Stimulated activated CD4-positive, alpha-beta T cell treated with anti-CD3 and anti-CD28 coated beads, Interleukin-1b, Interleukin-23, amount 100 ng/mL, for 1 hour (primary cell): ENCODE measurements at places on chromosomes 4 and X.

DNA sequence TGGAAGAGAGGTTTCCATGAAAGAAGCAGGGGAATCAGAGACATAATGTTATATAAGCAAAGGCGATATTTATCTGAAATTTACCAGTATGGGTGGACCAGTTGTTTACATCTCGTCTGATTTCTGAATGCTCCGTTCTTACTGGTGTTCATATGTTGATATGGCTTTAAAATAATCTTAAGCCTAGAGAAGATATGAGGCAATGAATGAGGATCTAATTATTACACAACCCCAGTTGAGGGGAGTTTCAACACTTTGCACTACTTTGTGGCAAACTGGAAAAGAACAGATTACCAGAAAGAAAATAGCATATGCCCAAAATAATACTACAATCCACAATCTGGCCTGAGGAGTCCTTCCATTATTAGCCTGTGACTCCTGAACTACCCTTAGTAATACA is 263.3 kb upstream of the MAGEB2 start:
- DNase-seq, result no peak

DNA sequence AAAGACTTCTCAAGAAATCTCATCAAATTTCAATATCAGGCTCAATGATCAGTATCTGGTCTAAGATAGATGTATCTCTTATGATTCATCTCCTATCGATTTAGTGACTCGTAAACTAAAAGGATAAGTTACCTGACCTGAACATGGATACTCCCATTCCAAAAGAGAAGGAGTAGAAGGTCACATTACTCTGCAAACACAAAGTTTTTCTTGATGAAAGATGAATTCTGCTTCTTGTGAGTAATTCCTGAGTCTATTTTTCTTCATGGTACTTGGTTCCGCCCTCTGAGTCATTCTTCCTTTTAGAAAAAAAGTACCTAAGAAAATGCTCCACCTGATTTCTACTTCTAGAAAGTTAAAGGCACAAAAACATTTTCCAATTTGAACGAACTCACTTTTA is 223.1 kb upstream of the SLIT2 start:
- DNase-seq, result no peak

- DNase-seq, result no peak
These were observed 153.3 kb downstream of the BCOR start for GRCh38 chrX:39944416-39944815.

- no peak for DNase-seq
These were observed 12.3 kb downstream of the USP11 start for GRCh38 chrX:47245156-47245555.

- DNase-seq, result no peak
These were observed 236.9 kb downstream of the CAMK2D start for GRCh38 chr4:113524505-113525186.

DNA sequence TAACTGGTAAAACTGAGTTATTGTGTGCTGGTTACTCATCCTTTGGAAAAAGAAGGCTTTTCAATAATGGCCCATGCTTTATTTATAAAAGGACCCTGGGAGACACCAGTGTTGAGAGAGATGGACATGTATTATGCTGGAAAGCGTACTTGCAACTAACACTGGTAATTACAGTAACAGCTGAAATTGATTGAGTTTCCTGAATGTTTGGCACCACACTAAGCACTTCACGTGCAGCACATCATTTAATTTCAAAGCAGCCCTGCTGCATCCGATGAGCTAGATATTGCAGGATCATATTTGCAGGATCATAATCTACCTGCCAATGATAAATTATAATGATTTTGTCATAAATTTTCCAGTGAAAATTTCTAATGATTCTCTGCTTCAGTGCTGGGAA is 81.5 kb downstream of the QRFPR start:
- DNase-seq, result no peak

- no peak for DNase-seq
These were observed 76.7 kb downstream of the MAOB start for GRCh38 chrX:43805579-43805978.

DNA sequence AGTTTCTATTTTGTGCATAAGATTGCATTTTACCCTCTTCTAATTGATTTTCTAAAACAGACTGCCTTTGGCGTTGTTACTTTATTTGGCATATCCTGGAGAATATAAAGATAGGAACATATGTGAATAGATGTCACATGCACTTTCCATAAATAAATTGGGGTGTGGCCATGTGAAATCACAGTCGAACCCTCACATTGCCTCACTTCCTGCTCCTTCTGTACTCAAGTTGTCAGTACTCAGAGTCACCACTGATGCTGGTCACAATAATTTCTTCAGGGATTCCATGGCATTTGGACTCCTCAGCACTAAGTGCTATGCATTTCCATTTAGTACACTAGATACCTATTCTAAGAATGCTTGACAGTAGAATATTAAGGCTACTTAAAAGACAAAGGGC is 1.4 kb upstream of the EMCN start:
- DNase-seq, result no peak

DNA sequence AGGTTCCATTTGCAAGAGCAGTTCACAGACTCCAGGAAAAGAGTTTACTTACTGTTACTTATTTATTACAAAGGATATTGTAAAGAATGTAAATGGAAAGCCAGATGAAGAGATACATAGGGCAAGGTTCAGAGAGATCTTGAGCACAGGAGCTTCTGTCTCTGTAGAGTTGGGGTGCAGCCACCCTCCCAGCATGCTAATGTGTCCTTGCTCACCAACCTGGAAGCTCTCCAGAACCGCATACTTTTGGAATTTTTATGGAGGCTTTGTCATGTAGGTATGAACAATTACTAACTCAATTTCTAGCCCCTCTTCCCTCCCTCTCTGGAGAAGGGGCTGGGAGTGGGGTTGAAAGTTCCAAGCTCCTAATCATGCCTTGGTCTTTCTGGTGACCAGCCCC is 857.2 kb downstream of the RPA4 start:
- DNase-seq, result no peak

- no peak for DNase-seq
These were observed 115.8 kb downstream of the NAA11 start for GRCh38 chr4:79209822-79210635.

- DNase-seq, result no peak
These were observed 55.8 kb upstream of the GIMD1 start for GRCh38 chr4:106424426-106424825.

DNA sequence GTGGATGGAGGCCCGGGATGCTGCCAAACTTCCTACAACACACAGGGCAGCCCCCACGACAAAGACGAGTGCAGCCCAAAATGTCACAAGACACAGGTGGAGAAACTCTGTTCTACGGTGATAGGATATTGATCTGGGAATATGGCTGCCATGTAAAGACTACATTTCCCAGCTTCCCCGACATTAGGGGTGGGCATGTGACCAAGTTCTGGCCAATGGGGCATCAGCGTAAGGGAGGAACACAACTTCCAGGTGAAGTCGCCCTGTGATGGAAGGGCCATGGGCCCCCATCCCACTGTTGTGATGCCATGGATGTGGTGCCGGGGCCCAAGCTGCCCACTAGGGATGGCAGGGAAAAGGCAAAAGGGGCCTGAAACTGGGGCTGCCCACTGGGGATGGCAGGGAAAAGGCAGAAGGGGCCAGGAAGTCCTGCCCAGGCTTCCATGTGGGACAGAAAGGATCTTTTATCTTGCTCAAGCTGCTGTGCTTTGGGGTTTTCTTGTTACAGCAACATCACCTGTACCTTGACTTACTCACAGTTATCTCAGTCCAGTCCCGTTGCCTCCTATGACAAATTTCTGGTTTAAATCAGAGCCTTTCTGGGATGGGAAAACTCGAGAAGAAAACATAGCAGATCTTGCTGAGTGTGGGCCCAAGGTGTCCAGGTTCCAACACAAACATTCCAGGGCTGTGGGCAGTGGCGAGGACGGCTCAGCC is 9.7 kb upstream of the ADRA2C start:
- DNase-seq, result no peak

- no peak for DNase-seq
These were observed 233.2 kb downstream of the PTTG2 start for GRCh38 chr4:38193236-38193863.

GRCh38 chr4:32631831-32632230 is 1911.7 kb downstream of the PCDH7 start:
- no peak for DNase-seq

DNA sequence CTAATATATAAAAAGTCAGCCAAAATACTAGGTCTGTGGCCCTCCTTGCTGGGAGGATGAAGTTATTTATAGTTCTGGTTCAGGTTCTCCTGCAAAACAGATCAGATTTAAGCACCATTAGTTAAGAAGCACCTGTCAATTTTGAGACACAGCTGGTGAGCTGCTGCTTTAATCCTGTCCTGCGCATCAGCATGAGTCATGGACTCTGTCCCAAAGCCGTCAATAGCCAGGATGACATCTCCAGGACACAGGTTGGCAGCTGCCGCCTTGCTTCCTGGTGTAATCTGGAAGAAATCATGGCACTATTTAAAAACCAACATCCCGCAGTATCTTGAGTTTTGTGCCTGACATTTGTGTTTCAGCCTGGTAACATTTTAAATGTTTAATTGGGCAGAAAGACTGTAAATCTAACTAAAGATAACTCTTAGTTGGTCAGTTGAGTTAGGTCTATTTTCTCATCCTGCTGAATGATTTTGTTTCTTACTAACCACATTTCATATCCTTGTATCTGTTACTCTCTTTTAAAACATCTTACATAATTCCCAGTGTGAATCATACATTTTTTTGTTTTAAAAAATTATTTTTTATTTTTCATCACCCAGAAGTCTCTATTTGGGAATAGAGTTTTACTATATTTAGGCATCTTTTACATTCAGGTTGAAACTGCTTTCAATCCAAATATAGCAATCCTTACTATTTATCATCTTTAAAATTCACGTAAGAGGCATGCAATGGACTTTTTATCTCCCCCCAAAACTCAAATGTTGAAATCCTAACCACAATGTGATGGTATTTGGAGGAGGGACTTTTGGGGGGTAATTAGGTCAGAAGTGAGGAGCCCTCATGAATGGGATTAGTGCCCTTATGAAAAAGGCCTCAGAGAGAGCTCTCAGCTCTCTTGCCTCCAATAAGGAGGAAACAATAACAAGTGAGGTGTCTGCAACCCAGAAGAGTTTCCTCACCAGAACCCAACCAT is 10.1 kb downstream of the PDLIM3 start:
- DNase-seq, result no peak

DNA sequence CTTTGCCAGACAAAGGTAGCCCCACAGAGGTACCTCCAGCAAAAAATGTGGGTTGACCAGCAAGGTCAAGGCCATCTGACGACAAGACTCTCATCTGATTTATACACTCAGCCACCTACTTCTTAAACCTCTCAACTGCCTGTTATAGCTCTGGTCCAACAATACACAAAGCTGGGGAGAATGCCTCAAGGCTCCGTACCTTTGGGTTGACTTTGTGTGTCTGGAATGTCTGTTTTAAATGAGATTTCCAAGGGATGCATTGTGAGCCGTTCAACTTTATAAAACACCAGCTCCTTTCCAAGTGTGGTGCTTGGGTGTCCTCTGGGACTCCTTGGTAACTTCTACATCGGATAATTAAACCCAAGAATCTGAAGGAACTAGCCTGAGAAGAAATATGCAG is 167.0 kb upstream of the RPL34 start:
- no peak for DNase-seq

DNA sequence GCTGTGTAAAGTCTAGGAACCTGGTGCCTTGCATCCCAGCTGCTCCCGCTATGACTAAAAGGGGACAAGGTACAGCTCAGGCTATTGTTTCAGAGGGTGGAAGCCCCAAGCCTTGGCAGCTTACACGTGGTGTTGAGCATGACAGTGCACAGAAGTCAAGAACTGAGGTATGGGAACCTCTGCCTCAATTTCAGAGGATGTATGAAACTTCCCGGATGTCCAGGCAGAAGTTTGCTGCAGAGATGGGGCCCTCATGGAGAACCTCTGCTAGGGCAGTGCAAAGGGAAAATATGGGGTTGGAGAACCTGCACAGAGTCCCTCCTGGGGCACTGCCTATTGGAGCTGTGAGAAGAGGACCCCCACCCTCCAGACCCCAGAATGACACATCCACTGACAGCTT is 76.6 kb downstream of the DDX60 start:
- no peak for DNase-seq

GRCh38 chr4:122747883-122748282 is 15.4 kb downstream of the BBS12 start:
- no peak for DNase-seq
